ENCODE measurements at places on chromosomes 1 and 21.

- DNase-seq: no peak
Observed at GRCh38 chr1:208047476-208047934, 136.6 kb upstream of the CD34 start.

DNA sequence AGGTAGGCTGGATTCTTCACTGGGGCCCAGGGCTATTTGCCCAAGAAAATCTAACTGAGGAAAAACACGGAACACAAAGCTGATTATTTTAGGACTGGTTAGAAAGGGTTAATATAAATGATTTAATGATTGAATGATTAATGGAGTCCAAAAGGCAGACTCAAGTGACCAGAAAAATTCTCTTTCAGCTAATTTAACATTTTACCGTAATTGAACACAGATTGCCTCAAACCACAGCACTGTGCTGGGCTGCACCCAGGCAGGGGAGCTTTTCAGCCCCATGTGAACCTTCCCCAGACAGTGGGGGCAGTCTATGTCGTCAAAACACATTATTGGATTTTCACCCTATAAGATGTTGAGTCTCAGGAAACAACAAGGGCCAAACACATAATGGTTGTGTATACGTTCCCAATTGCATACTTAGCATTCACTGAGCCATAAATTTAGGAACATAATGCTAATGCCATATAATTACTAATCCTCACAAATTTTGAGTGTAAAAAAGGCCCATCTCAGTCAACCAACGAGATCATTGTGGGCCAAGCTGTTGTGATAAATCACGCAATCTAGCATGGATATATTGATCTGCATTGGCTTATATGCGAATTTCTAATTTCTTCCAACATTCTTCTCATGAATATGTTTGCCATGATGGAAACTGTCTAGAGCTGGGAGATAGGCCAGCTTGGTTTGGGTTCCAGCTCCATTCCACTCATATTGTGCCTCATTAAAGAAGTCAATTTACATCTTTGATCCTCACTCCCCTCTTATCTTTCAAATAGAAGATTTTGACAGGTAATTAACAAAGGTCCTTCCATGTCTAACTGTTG lies 27.7 kb downstream of the DSCAM start:
- DNase-seq: no peak

DNA sequence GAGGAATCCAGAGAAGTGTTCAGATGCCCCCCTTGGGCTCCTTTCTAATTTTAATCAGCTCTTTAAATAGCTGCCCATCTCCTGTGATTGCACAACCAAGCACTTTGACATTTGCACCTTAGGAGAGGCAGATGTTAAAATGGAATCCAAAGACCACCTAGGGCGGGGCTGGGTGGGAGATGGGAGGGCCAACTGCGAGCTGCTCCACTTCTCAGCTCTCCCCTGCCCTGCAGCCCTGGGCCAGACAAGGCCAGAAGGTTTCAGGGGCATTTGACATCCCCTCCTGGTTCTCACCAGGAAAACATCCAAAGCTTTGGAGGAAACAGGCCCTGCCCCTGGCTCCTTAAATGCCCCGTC lies 106.9 kb downstream of the DHRS3 start:
- no peak for DNase-seq

- DNase-seq: no peak
Observed at GRCh38 chr1:190129366-190129765, 348.3 kb downstream of the BRINP3 start.

DNA sequence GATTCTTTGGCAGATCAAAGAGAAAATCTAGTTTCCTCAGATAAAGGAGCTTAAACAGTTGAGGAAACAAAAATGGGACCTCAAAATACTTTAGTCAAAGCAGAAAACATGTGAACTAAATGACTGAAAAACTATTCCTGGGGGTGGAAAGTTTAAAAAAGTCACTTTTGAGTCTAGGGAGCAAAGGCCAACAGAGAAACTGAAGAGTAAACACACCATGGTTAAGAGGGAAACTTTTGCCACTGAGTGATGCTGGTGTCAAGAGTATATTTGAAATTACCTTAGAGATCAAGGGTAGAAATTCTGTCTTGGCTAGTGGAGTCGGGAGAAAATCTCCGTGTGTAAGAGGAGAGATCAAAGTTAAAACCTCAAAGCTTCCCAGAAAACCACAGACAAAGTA lies 501.2 kb upstream of the ADGRL4 start:
- no peak for DNase-seq

GRCh38 chr1:46452931-46453325 lies 36.7 kb upstream of the DMBX1 start:
- no peak for DNase-seq

GRCh38 chr1:47941609-47942239 lies 55.5 kb downstream of the TRABD2B start:
- DNase-seq: no peak

DNA sequence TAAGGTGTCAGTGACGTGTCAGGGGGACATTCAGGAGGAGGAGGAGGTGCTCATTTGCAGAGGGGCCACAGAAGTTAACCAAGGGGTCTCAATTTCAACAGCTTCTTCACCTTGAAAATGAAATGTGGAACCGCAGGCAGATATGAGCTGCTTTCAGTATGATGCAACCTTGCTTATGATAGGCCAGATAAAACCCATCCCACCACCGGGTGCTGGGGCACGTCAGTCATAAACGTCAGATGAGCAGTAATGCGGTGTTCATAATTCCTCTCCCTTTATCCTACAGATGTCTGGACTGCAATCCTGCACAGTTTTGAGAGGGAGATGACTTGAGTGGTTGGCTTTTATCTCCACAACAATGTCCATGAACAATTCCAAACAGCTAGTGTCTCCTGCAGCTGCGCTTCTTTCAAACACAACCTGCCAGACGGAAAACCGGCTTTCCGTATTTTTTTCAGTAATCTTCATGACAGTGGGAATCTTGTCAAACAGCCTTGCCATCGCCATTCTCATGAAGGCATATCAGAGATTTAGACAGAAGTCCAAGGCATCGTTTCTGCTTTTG lies 1.7 kb downstream of the PTGFR start:
- DNase-seq: no peak

GRCh38 chr1:961132-961669 lies 817 bp downstream of the KLHL17 start:
- DNase-seq: no peak

- no peak for DNase-seq
Observed at GRCh38 chr1:217140041-217140901, 417.0 kb upstream of the ESRRG start.

DNA sequence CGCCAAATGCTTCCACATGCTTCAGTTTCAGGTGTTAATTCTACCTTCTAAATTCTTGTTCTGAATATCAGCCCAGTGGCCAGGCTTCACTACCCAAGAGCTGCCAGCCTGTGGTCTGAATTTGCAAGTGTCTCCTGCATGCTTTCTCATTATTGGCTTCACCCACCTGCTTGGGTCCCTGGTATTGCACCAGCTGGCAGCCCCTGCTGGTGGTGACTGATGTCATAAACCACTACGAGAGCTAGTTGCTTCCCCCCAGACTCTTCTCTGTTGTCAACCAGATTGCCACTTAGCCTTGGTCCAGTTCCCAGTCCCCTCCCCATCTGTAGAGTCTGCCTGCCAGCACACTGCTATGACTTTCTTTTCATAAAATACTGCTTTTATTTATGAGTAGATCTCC lies 197.7 kb upstream of the DUSP10 start:
- no peak for DNase-seq

DNA sequence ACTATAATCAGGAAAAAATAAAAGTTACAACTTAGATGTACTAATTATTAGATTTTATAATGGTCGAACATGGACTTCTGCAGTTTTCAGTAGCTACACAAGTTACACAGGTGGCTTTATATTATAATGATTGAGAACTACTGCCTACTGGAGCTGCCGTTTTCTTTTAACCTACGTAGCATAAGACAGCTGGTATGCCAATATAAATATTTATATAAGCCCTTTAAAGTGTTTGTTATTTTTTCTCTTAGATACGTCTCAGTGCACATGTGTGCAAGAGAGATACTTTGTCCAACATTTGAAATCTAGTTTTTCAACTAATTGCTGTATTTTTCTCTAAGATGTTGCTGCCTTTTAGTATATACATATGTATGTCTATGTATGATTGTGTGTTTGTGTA lies 42.4 kb downstream of the PDC start:
- no peak for DNase-seq

Data from stimulated activated naive CD8-positive, alpha-beta T cell treated with anti-CD3 and anti-CD28 coated beads, Interleukin-15, Interleukin-2, amounts not matched to agents 100 U/mL and 50 U/mL, for 24 hours (primary cell).